HCT116 (cell line): ENCODE measurements at places on chromosomes 16 and 17.
A peak's percentile ranks its signal among the peaks of the same experiment; 100 is the strongest.

DNA sequence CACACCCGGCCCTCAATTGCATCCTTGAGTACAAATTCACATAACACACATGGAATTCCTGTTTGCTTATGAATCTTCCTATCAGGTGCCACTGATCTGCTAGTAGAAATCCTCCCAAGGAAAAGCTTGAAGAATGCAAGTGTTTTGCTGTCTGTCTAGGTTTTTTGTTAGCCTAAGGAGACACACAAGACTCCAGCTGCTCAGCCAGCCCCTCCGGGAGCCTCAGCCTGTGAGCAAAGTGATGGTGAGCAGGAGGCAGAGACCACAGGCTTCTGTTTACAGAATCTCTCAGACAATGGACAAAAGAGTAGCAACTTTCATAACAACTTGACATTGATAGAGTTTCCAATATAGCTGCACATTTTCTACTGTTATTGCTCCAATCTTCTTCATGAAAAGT is 18.4 kb upstream of the PRKCA start:
- no peak for DNase-seq

DNA sequence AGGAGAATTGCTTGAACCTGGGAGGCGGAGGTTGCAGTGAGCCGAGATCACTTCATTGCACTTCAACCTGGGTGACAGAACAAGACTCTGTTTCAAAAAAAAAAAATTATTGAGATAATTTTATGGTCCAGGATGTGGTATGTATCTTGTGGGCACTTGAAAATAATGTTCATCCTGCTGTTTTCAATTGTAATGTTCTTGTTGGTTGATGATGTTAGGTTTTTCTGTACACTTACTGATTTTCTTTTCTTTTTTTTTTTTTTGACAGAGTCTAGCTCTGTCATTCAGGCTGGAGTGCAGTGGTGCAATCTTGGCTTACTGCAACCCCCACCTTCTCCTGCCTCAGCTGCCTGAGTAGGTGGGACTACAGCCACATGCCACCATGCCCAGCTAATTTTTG is 29.7 kb downstream of the TBX21 start:
- no peak for DNase-seq

GRCh38 chr17:20157001-20157310 is 147.8 kb downstream of the SPECC1 start:
- no peak for DNase-seq

- DNase-seq = no peak
Measured at GRCh38 chr16:77600555-77600954, 121.8 kb upstream of the NUDT7 start.

- no peak for DNase-seq
Measured at GRCh38 chr17:31394544-31394943, 3.1 kb downstream of the RAB11FIP4 start.

DNA sequence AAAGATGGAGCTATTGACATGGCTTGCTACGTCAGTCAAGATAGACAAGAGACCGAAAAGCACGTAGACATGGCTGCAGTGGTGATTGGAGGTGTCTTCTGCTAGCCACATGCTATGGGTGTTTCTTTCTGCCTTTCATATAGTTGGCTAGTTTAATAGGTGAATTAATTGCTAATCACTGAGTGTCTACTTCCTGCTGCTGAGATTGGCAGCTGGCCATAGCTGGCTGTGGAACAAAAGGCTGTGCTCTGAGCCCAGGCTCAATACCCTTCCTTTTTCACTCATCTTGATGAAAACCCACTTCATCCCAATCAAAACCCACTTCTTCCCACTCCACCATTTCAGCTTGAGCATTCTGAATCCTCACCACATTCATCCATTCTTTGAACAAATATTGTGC is 221.4 kb upstream of the MAF start:
- no peak for DNase-seq

GRCh38 chr17:28467456-28468025 is 5.9 kb upstream of the SLC13A2 start:
- DNase-seq = no peak

GRCh38 chr17:4858068-4858881 is 25.1 kb downstream of the MINK1 start:
- DNase-seq = no peak

GRCh38 chr17:47728214-47728877 is 4.7 kb upstream of the TBX21 start:
- DNase-seq = no peak

DNA sequence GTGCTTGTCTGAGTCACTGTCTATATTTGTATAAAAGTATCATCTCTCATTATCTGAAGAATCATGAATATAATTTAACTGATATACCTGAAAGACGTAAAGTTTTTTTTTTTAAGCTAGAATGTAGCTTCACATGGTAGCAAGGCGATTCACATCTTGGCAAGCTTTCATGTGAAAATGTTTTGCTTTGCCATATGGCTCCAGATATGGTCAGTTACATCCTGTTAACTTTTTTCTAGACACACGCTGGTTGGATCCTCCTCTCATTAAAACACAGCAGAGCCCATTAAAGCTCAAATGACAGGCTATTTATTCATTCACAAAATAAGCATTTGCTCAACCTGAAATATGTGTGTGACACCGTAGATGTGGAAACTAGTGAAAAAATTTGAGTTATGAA is 412.8 kb downstream of the KIF2B start:
- DNase-seq = no peak

DNA sequence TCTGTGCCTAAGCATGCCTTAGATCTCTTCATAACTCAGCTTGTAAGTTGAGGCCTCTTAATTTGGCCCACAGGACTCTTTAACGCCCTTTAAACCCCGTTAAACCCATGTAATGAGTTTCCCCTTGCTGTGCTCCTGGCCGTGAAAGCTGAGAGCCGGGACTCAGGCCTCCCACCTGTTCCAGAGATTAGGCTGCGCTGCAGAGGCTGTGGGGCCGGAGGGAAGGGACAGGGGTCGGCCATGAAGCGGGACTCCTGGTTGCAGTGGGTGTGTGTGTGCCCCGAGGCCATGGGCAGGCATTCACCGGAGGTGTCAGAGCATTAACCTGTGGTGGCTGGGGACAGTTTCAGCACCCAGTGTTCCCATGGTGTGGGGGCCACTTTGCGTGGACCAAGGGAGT is 150.8 kb upstream of the IRX3 start:
- no peak for DNase-seq

GRCh38 chr17:6269478-6269877 is 165.4 kb downstream of the AIPL1 start:
- DNase-seq = peak; percentile 6

DNA sequence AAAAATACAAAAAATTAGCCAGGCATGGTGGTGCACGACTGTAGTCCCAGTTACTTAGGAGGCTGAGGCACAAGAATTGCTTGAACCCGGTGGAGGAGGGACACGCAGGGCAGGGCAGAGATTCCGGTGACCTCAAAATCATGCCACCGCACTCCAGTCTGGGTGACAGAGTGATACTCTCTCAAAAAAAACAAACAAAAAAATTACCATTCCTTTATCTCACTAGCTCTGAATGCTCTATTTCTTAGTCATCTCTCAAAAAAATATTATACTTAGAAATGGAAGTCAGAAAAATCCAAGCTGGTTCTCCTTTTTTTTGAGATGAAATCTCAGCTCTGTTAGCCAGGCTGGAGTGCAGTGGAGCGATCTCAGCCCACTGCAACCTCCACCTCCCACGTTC is 40.8 kb downstream of the SPOP start:
- DNase-seq = no peak

GRCh38 chr16:75062135-75062975 is 54.2 kb downstream of the LDHD start:
- no peak for DNase-seq

DNA sequence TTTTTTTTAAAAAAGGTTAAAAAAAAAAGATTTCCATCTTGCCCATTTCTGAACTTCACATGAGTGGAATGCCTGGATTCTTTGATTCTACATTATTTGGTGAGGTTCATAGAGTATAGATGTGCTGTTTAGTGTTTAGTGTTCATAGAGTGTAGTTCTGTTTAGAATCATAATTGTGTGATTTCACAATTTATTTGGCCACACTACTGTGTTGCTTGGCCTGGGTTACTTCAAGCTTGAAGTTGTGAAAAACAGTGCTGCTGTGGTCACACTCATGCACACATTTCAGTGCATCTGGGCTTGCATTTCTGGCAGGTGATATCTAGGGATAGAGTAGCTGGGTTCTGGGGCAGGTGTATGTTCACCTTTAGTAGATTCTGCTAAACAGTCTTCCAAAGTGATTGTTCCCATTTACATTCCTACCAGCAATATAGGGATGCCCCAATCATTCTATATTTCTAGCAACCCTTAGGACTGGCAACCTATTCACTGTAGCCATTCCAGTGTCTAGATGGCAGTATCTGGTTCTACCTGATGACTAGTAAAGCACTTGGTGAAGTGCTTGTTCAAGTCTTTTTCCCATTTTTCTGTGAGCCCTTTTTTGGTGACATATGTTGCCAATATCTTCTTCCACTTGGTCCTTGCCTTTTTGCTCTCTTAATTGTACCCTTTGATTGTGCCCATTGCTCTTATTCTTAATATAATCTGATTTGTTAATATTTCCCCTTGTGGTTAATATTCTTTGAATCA is 50.6 kb upstream of the RBFOX3 start:
- no peak for DNase-seq

DNA sequence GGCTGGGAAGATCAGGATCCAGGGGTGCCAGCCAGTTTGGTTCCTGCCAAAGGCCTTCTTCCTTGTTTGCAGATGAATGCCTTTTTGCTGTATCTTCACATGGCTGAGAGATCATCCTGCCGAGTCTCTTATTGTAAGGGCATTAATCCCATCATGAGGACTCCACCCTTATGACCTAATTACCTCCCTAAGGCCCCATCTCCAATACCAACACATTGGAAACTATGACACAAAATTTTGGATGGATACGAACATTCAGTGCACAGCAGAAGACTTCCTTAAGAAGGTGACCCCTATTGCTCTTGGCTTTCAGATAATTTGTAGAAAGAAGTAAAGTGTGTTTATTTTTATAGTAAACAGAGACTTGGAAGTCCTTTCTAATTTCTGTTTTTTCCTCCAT is 1164.7 kb upstream of the CDH8 start:
- no peak for DNase-seq

DNA sequence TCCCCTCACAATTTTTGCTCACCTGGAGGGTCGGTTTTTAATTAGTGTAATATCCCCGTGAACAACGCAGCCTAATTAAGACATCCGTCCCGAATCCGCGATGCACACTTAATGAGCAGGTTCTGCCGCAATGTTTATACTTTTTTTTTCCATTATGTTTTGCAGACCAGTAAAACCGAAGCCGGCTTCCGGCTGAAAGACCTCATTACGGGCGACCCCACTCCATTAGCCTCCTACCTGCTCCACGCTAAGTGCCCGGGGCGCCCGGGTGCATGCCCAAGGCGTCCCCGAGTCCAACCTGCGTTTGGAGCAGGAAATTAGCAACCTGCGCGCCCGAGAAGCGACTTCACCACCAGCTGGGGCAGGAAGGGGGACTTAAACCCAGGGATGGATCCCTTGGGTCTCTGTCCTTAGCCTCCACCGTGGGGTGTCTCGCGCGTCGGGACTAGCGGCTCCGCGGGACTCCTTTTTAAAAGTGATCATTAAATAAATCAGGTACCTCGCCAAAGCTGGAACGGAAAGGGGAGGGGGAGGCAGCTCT is 1.7 kb downstream of the RBFOX3 start:
- DNase-seq = no peak

- DNase-seq = no peak
Measured at GRCh38 chr16:68074850-68075555, 10.2 kb upstream of the NFATC3 start.

DNA sequence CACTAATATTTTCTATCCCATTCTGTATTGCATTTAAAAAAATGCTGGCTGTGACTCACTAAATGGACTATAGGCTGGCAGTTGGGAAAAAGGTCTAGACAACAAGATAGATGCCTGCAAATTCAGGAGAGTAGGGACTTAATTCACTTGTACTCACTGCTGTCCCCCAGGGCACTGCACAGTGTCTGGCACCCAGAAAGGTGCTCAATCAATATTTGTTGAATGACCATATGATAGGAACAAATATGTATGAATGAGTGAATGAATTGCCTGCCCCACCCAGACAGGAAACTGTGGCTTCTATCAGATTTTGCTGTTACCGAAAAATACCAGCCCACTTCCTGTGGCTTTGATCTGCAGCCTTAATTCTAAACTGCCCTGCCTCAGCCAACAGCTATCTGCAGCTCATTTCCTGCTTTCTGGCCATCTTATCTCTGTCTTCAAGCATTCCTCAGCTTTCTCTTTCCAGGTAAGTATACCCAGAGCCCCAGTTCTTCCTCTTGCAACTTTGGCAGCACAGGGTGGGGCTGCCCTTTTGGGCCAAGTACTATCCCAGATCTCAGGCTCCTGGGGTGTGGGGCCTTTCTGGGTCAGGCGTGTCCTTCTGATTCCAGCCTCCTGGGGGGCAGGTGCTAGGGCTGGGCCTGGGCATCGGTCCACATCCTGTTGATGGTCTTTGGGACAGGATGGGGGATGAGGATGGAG is 15.3 kb upstream of the TNS4 start:
- peak; percentile 62 for DNase-seq

DNA sequence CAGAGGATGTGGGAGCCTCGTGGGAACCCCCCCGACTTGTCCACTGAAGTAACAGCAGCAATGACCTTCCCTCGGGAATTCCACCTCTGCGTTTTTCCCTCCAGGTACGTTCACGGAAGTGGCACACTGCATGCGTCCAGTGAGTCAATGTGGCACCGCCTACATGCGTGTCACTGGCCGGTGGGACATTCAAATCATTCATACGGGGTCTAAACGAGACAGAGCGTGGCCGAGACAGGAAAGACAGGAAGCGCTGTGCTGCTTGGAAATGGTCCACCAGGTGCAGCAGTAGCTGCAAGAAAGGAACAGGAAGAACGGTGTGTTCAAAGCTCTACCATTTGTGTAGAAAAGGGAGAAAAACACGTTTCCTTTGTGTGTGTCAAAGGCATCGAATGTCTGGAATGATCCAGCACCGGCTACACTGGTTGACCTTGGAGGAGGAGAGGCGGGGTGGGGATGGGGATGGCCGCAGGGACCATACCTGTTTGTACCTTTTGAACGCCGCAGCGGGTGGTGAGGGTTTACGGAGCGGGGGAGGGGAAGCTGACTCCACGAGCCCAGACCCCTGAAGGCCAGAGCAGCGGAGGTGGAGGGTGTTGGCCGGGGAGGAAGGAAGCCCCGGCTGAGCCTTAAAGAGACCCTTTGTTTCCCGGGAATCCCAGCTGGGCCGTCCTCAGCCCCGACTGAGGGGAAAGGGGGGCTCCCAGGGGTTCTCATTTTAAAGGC is 1.7 kb upstream of the PGAP6 start:
- peak; percentile 59 for DNase-seq

GRCh38 chr17:74601944-74602572 is 10.0 kb upstream of the CD300LD start:
- peak; percentile 53 for DNase-seq
